Stimulated activated CD4-positive, alpha-beta T cell treated with anti-CD3 and anti-CD28 coated beads, Interleukin-12 subunit alpha, Interleukin-12 subunit beta, amount 100 ng/mL, for 24 hours (primary cell): ENCODE measurements at places on chromosomes 7 and 10.

- DNase-seq, result no peak
Observed at GRCh38 chr10:99784727-99785441, 2.4 kb downstream of the ABCC2 start.

DNA sequence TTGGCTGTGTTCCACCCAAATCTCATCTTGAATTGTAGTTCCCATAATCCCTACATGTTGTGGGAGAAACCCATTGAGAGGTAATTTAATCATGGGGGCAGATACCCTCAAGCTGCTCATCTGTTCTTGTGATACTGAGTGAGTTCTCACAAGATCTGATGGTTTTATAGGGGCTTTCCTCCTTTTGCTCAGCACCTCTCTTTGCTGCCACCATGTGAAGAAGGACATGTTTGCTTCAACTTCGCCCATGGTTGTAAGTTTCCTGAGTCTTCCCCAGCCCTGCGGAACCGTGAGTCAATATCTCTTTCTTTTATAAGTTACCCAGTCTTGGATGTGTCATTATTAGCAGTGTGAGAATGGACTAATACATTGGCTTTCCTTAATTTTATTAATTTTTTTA, 527.8 kb downstream of the MDFIC start:
- DNase-seq, result no peak

- no peak for DNase-seq
Observed at GRCh38 chr10:63143987-63144386, 10.9 kb downstream of the NRBF2 start.

- DNase-seq, result no peak
Observed at GRCh38 chr10:132697578-132698200, 88.3 kb downstream of the NKX6-2 start.

GRCh38 chr7:157854066-157854891, 517.5 kb downstream of the DNAJB6 start:
- DNase-seq, result no peak
